Cerebellar nuclear complex (tissue), 1 donor: ENCODE measurements at places on chromosomes 7 and 10.

DNA sequence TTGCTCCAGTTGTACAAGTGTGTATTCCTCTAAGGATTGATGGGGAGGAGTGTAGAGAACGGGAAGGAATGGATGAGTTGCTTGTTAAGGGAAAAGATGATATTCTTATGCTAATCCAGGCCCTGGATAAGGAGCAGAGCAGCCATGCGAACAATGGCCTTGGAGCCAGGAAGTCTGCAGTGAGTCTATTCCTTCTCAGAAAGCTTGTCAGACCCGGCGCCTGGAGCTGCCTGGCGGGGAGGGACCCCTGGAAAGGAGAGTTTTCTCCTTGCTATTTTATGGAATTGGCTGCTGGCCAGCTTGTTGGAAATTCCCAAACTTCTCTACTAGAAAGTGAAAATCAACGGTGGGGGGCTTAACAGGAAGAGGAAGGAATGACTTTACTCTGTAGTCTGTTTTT lies 89.1 kb downstream of the MMRN2 start:
- DNase-seq: no peak

GRCh38 chr10:59905731-59906416 lies 482 bp downstream of the CCDC6 start:
- DNase-seq: no peak

- no peak for DNase-seq
Measured at GRCh38 chr7:12456506-12456905, 52.8 kb upstream of the VWDE start.

DNA sequence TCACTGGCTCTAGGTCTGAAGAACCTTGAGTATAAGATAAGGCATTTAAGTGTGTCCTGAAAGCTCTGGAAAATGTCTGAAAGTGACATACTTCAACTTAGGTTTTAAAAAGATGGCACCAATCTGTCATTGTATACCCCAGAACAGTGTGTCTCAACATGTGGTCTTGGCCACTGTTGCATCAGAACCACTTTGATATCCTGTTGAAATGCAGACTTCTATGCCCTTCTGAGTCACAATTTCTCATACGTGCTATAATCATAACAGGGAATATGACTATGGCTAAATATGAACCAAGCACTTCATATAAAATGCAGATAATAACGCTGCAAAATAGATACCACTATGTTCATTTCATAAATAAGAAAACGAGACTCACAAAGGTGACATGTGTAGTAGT lies 38.0 kb upstream of the GPAM start:
- DNase-seq: no peak

DNA sequence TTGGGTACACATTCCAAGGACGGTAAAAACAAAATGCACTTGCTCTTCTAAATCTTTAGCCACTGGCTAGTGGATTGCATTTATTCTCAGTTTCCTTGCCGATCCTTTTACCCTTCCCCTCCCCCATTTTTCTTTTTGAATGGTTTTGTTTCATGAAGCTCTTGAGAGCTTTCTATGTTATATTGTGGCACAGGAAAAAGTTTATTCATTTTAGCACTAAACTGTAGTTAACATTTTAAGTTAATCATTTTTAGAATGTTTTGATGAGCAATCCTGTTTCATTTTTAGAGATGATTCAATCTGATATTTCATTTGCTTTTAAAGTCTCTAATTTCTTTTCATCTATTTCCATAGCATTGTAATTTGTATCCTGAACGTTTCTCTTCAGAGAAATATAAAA lies 24.0 kb downstream of the ZEB1 start:
- DNase-seq: no peak

GRCh38 chr7:49911909-49912308 lies 138.5 kb downstream of the VWC2 start:
- DNase-seq: peak; percentile 81

GRCh38 chr10:7092603-7093002 lies 318.2 kb downstream of the SFMBT2 start:
- DNase-seq: no peak

DNA sequence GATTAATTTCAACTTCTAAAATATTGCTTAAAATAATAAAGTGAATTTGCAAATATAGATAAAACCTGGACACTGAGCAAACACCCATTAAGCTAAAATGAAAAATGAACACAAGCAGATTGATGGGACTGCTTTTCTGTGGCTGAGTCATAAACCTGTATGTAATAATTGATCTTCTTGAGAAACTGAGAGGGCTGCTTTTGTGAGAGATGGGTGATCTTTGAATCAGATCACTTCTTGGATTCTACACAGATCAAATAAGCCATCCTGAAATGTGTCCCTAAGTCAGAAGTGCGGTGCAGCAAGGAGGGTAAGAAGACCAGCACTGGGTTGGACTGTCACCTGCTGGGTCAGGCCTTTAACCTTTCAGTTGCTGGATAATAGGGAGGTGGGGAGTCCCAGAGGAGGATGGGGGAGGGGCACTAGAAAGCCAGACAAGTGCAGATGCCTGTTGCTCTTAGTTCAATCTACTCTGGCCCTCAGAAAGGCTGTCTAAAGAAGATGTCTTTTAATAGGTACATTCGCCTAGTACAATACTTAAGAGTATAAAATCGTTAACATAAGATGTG lies 178.2 kb upstream of the NAMPT start:
- DNase-seq: no peak

GRCh38 chr10:104330168-104331110 lies 7.8 kb downstream of the ITPRIP start:
- no peak for DNase-seq

GRCh38 chr7:21352540-21353387 lies 75.1 kb upstream of the SP4 start:
- no peak for DNase-seq

DNA sequence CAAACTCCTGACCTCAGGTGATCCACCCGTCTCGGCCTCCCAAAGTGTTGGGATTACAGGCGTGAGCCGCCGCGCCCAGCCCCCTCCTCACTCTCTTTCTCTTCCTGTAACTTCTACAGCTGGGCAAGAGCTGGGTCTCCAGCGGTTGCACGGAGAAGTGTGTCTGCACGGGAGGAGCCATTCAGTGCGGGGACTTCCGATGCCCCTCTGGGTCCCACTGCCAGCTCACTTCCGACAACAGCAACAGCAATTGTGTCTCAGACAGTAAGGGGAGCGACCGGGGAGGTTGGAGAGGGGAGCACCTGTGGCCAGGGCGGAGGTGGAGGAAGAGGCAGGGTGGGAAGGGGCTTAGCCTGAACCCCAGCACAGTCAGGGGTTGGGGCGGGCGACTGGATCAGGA lies 41.4 kb downstream of the EPHB4 start:
- DNase-seq: no peak

DNA sequence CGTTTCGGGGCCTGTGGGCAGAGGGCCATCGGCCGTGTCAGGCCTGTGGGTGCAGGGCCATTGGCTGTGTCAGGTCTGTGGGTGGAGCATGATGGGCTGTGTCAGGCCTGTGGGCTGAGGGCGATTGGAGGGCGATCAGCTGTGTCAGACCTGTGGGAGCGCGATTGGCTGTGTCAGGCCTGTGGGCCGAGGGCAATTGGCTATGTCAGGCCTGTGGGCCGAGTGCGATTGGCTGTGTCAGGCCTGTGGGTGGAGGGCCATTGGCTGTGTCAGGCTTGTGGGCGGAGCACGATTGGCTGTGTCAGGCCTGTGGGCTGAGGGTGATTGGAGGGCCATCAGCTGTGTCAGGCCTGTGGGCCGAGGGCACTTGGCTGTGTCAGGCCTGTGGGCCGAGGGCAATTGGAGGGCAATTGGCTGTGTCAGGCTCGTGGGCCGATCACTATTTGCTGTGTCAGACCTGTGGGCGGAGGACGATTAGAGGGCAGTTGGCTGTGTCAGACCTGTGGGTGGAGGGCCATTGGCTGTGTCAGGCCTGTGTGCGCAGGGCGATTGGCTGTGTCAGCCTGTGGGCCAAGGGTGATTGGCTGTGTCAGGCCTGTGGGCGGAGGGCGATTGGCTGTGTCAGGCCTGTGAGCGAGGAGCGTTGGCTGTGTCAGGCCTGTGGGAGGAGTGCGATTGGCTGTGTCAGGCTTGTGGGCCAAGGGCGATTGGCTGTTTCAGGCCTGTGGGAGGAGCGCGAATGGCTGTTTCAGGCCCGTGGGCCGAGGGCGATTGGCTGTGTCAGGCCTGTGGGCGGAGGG lies 54.1 kb downstream of the DYNC2I1 start:
- DNase-seq: no peak

- DNase-seq: no peak
Measured at GRCh38 chr7:75776295-75776971, 4.4 kb upstream of the CCL26 start.

DNA sequence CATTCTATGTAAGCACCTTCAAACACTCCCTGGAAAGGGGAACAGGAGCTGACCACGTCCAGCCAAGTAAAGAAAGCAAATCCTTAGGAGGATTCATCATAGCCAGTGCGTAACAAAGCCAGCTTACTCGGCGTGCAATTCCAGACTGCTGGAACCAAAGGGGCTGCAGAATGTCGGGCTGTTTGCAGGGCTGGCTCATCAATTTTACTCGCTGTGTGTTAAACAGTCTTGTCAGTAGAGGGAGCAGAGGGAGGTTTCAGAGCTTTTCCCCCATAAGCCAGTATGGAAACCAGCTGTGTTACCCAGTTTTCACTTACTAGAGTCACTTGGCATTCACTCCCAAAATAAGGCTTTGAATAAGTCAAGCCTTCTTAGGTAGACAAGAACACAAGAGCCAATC lies 127.1 kb downstream of the KMT2E start:
- DNase-seq: no peak

GRCh38 chr7:909358-910329 lies 33.3 kb downstream of the GET4 start:
- no peak for DNase-seq

DNA sequence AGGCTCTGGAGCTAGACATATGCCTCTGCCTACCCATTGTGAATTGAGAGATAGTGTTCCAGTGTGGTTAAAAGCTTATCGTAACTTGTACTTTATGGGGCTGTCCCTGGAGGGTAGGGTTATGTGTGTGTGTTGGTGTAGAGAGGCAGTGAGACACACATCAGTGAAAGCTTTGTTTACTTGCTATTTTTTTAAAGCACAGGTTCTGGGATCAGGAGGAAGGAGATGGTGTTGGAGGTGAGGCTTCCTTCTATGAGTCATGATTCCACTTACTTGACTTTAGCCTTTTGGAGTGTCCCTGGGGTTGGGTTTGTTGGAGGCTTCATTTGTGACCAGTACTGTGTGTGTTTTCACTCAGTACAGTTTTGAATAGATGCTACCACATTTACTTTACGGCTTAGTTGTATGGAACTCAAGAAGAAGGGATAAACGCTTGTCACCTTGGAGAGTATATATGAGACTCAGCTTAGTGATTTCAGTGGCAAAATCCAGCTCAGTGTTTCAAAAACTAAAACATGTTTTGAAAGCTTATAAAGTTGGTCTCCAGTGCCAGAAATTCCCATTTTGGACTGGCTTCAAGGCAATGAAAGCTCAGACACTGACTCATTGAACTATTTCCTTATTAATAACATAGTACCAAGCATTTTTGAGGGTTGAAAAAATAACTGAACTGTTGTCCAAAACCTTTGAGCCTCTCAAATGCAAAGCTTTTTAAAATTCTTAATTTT lies 106.2 kb downstream of the PLXDC2 start:
- DNase-seq: no peak

GRCh38 chr10:129628823-129629222 lies 161.8 kb downstream of the MGMT start:
- DNase-seq: no peak

DNA sequence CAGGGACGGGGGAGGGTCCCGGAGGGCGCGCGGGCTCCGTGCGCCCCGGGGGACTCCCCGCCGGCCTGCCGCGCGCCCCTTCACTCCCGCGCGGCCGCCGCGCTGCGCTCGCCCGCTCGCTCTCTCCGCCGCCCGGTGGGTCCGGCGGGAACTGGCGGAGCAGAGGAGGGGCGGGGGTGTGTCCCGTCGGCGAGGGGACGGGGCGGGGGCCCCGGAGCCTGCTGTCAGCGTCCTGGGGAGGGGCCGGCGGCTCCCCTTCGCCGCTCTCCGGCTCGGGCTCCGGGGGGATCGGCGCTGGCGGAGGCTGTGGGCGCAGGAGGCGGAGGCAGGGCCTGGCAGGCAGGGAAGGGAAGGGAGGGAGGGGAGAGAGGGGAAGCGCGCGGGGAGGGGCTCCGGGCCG lies at the start of gene SH3PXD2A:
Gene SH3PXD2A (minus strand): TSS at position 153 of the 400 bp plus-strand sequence. CDS start 310 bp downstream, outside the sequence.
- no peak for DNase-seq

- DNase-seq: no peak
Measured at GRCh38 chr10:49104323-49104722, 11.0 kb downstream of the VSTM4 start.

DNA sequence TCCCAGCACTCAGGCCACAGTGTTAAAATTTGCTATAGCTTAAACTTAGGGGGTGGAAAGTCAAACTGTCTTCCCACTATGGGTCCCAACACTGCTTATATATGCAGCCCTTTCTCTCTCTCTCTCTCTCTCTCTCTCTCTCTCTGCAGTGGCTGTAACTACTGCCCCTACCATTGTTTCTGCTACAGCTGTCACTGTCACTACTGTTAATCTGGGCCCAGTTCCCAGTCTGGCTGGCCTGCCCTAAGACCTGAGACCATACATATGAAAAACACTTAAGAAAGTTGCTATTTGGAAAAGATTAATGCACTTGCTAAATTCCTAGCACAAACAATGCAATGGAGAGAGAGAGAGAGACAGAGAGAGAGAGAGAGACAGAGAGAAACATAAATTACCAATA lies 78.6 kb downstream of the THSD7A start:
- DNase-seq: no peak

- DNase-seq: no peak
Measured at GRCh38 chr7:6437251-6437650, 10.5 kb downstream of the DAGLB start.

GRCh38 chr7:3914051-3914775 lies 613.2 kb downstream of the SDK1 start:
- DNase-seq: no peak

DNA sequence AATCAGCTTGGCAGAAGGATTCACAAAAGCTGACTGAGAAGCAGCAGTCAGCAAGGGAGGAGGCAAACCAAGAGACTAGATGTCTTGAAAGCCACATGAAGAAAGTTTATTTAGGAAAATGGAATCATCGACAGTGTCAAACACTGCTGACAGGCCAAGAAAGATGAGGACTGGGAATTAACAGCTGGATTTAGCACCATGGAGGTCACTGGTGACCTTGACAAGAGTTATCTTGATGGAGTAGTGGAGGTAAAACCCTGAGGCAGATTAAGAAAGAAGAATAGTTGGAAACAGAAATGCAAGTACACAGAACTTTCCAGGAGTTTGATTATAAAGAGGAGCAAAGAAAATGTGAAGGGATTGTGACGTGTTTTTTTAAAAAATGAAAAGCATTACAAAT lies 51.5 kb downstream of the LMBR1 start:
- no peak for DNase-seq

DNA sequence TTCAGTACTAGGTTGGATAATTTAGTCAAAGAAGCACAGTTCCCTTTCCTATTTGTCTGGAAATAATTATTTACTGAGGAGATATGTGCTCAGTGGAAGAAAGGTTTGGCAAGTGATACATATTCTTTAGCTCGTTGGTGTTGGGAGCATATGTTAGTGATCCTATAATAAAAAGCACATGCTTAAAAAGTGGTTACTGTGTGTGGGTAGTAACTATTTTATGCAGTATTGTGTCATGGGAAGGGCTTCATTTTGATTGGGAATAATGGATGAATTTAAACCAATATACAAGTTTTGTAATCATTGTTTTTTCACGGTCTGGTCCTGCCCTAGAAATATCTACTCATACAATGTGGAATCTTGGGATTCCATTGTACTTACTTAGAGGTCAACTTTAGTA lies 188.7 kb upstream of the PPP1R3A start:
- DNase-seq: no peak
